ENCODE measurements at places on chromosomes 7 and 10.

DNA sequence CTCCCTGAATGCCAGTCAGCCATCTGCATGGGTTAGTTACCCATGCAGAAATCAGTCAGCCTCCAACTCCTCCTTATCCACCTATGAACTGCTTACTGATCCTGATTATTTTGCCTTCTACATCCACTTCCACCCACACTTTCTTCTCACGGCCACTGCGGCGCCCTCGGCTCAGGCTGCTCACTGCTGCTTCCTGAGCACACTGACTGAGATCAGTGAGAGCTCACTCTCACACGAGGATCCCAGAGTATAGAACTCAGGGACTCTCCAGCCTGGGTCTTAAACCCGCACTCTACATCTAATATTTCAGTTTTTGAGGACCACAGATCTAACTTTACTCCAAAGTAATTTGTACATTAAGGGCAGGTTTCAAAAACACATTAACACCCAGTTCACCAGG lies 64.4 kb downstream of the GRB10 start:
- DNase-seq: no peak

DNA sequence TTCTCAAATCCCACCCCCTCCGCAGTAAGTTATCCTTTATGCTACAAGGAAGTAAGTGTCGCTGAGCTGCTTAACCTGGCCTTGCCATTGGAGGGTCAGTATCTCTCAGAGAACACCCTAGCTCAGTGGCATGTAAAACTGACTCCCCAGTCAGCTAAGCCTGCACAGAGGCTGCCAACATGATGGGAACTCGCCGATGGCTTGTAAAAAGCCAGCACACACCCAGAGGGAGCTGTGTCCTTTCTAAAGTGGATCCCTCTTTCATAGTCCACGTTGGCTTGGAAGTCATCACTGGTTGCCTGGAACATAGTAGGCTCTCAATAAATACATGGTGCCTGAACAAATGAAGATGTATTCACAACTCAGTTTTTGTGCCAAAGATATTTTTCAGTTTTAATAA lies 249.1 kb upstream of the YAE1 start:
- DNase-seq: no peak

DNA sequence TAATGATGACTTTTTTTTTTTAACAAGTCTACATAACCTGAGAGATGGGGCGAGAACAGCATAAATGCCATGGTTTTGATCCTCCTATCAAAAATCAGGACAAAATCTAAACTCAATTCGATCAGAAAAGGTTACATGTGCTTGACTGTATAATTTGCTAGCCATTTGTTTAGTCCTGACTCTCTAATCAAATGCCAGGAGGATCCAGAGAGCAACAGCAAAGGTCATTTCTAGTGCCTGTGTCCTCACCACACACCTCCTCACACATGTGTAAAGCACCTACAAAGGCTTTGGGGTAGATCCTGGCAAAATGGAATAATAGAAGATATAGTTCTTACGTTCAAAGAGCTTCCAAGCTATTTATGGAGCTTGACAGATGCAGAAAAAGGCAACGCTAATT lies 11.0 kb upstream of the FAS start:
- DNase-seq: no peak

DNA sequence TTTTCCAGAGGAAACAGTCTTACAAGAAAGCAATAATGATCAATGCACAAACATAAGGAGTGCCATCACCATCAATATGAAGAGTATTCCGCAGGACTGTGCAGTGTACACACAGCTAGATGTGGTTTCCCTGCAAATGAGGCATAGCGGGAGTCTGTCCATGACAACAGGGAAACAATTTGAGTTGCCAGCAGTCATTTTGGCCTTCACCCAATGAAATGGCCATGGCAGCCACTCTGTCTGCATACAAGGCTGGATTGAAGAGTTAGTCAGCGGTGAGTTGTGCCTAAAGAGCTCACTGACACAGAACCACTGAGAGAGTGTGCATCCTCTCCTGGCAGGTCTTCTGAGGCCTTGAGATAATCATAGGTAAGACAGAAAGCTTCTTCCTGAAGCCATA lies 303.3 kb downstream of the IPMK start:
- peak; percentile 79 for DNase-seq

GRCh38 chr7:641269-641671 lies 85.2 kb upstream of the DNAAF5 start:
- no peak for DNase-seq

- DNase-seq: no peak
These were observed 260.4 kb downstream of the SEMA3A start for GRCh38 chr7:83934118-83934734.

GRCh38 chr7:115352375-115352774 lies 430.5 kb downstream of the MDFIC start:
- no peak for DNase-seq

DNA sequence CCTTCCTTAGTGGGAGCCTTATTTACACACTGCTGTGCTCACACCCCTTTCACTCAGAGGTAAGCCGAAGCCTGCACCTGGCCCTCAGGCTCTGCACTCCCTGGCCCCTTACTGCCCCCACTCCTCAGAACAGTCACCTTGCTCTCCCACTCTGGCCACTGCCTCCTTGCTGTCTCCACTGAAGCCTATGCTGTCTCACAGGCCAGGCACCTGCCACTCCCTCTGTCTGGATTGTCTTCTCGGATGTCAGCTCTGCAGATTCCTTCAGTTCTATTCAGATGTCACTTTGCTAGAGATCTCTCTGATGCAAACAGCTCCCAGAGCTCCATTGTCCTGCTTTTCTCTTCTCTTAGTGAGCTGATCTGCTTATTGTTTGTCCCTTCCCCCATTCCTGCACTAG lies 390.7 kb downstream of the DPP6 start:
- no peak for DNase-seq

- DNase-seq: no peak
These were observed 90.9 kb downstream of the MLLT10 start for GRCh38 chr10:21624951-21625350.

DNA sequence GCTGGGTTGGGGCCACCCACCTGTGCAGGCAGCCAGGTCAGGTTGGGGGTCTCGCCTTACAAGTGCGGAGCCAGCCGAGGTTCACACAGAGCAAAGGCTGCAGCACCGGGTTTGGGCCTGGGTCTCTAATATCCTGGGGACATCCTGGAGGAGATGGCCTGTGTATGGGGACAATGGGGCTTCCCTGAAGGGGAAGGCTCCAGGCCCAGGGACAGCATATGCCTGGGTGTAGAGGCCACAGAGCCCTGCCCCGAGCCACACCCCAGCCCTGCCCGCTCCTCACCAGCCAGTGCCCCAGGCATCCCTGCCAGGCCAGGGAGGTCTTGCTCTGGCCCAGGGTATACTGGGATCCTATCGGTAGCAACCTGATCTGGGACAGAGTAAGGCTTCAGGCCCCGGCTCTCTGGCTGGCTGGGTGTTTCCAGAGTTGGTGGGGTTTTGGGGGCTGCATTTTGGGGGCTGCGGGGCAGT lies 9.1 kb downstream of the TTYH3 start:
- DNase-seq: no peak

Measured in dorsolateral prefrontal cortex (tissue), 122 donors.